ENCODE measurements at places on chromosomes 5 and 9.

DNA sequence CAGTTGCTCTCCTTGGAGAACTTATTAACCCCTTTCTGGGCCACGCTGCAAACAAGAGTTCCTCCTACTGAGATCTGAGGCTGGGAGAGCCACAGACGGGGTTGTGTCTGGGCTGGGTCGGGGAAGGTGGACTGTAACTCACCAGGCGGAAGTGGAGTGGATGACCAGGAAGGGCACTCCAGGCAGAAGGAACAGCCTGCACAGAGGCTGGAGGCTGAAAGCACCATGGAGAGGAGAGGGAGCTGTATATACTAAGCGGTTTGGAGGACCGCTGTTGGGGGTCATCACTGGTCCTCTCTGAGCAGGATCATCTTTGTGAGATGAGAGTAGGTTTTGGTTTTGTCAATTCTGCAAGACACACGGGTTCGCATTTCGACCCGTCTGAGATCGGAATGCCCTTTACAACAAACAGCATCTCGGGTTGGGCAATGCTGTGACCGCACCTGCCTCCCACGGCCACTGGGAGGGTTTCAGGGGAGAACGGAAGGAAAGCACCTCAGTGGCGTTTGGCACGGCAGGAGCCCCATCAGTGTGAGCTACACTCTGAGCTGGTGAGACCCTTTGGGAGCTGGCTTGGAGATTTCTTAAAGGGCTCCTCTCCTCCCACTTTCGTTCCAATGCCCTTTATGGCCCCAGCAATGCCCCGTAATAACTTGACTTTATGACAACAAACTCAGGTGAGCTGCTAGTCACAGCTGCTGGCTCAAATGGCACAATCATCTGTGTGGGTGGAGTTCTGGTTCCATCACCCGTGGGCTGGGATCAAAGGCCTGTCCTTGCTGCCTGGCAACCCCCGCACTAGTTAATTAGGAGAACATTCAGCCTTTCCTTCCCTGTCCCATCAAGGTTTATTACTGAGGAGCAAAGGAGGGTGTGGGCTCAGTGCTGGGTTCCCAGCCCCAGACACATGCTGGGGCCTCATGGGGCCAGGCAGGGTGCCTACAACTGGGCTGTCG lies 18.7 kb upstream of the NEURL1B start:
- no peak for DNase-seq

- no peak for DNase-seq
Observed at GRCh38 chr5:118561971-118562370, 426.4 kb downstream of the DTWD2 start.

- no peak for DNase-seq
Observed at GRCh38 chr9:34540827-34541226, 18.0 kb upstream of the ENHO start.

- DNase-seq: no peak
Observed at GRCh38 chr5:88374391-88374790, 105.7 kb upstream of the TMEM161B start.

- no peak for DNase-seq
Observed at GRCh38 chr5:147547730-147548129, 37.9 kb upstream of the DPYSL3 start.

DNA sequence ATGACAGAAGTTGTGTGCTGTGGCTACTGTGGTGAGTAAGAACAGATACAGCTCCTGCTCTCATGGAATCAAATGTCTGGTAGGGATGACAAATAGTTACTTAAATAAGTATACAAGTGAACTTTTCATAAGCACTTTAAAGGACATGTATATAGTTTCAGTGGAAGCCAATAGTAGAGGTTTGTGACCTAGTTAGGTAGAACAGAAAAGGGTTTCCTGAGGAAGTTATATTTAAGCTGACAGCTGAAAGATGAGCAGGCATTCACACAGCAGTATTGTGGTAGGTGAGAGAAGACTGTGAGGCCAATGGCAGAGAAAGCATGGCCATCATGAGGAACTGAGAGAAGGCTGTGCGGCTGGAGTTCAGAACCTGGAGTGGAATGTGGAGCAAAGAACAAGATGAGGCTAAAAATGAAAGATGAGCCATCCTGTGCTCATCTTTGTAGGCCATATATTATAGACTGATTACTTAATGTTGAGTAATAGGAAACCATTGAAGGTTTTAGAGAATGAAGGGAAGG lies 15.4 kb downstream of the FAM174A start:
- DNase-seq: no peak

DNA sequence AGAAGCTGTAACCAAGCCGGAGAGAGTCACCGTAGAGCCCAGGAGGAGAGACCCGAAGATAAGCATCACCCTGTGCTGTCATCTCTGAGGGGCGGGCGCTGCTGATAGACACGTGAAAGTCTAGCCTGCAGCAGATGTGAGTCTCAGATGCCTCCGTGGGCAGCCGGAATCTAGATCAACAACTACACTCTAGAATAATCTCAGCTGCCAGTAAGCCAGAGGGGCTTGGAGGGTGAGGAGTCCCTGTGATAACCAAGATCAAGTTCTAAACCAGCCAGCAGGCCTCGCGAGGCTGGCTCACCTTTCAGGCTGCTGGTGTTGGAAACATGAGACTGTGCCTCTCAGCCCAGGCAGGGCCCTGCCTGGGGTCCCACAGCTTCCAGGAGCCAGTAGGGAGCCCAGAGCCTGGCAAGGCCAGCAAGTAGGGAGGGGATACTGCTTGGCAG lies 54.1 kb downstream of the DAPK1 start:
- no peak for DNase-seq

DNA sequence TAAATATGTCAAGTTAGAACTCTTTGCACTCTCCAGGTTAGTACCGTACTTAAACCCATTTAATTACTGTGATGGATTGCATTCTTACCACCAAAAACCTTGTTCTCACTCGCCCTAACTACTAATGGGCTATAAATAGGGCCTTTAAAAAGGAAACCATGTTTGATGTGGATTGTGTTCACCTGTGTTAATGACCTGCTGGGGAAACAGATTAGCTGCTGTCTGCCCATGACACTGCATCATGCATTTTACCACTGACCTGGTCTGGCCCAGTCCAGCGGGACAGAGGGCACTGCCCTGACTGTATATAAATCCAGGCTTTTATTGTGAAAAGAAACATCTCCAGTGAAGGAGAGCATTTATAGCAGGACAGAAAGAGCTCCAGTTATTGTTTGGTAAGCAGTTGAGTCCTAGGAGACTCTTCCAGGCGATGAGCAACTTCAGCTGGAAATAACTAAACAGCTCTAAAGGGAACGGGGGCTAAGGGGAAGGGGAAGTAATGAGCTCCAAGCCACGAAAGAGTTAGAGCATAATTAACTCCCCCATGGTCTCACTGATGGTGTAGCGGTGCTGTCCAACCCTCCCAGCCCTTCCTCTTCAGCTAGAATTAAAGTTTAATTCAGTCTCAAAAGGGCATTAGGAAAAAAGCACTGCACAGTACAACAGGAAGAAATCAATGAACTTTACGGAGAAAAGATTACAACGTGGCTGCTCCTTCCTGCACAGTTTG lies 303.1 kb downstream of the ENC1 start:
- no peak for DNase-seq

DNA sequence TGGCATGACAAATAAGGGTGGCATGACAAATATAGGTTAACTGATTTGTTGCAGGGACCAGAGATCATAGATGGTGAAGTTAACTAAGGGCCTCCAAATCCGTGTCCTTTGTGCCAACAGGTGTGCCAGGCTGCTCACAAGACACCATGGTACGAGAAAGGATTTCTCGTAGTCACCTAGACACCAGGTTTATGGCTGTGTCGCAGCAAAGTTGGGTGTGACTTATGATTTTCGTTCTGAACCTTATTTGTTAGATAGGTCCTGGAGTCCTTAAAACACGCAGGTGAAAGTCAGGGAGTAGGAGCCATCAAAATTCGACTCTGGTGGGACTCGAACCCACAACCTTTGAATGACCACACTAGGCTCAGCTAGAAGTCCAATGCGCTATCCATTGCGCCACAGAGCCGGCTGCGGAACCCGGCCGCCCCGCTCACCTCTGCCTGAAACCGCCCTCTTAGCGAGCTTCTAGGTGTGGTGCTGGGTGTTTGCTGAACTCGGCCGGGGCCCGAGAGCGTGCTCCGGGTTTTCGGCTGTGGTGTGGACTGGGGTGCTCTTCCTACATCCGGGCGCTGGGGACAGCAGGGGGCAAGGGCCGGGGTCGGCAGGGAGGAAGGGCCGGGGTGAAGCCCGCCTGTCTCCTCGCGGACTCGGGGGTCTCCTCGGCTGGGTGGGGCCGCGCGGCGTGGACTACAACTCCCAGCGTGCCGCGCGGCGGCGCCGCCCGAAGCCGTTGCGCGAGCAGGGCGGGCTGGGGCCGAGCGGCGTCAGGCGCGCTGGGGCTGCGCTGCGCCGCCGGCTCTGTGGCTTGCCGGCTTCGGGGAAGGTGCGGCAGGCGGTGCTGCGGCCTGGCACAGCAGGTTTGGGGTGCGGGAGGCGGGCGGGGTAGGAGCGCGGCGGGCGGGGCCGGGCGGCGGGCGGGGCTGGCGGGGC lies at the start of gene SLC27A4:
Gene SLC27A4 (plus strand): TSS at position 767 of the 930 bp plus-strand sequence. CDS start 2,606 bp downstream, outside the sequence.
- DNase-seq: peak; percentile 69

GRCh38 chr5:112109331-112110007 lies 309.6 kb downstream of the EPB41L4A start:
- DNase-seq: no peak

DNA sequence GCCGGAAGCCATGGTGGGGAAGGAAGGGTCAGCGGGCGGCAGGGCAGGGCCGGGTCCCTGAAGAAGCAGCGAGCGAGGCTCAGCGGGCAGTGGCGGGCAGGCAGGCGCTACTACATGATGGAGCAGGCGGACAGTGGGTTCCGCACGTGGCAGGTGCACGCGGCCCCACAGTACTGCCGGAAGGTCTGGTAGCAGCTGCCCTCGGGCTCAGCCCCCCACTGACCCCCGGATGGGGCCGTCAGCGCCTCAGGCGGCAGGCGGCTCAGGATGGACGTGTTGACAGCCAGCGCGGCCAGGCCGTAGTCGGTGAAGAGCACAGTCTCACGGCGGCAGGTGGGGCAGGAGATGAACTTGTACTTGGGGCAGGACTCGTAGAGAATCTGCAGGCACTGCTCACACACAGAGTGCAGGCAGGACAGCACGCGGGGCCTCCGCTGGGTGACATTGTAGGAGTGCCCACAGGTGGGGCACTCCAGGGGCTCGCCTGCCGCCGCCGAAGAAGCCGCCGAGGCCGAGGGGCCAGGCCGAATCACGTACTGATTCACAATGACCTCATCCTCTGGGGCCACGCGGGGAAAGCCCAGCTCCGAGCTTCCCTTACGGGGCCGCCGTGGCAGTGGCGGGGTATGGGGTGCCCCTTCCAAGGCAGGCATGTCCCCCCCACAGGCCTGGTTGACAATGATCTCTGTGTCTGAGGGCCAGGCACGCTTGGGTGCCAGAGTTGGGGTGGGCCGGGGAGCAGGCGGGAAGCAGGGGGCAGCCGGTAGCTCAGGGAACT lies 1.5 kb downstream of the RNF208 start:
- no peak for DNase-seq

GRCh38 chr5:1815071-1815786 lies 14.0 kb downstream of the NDUFS6 start:
- DNase-seq: no peak

DNA sequence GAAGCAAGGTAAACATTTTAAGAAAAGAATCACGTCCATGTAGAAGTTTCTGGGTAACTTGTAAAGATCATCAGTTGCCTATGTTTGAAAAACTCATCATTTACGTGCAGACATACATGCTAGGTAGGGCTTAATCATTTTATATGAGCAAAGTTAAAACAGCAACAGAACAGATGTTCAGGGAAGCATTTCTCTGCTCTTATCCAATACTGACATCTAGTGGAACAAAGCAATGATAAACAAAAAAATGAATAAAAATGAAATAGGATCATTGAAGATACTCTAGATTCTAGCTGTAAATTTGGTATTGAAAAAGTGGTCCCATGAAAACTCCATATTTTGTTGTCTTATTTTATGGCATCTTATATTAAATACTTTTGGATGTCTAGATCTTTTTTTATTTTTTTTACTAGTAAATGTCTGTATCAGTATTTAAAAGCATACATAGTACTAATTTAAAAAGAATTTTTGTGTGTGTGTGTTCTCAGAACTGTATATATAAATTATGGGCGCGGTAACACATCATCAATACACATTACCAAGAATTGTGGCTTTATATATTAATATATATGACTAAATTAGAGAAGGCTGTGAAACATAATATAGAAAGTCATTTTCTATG lies 1050.2 kb downstream of the CDH12 start:
- no peak for DNase-seq

GRCh38 chr9:81915801-81916505 lies 12.3 kb upstream of the SPATA31D4 start:
- no peak for DNase-seq

GRCh38 chr5:107519900-107520354 lies 150.8 kb downstream of the EFNA5 start:
- DNase-seq: no peak

GRCh38 chr5:30041831-30042385 lies 1151.6 kb upstream of the CDH6 start:
- no peak for DNase-seq

GRCh38 chr5:179495906-179496455 lies 54.4 kb upstream of the RUFY1 start:
- no peak for DNase-seq

DNA sequence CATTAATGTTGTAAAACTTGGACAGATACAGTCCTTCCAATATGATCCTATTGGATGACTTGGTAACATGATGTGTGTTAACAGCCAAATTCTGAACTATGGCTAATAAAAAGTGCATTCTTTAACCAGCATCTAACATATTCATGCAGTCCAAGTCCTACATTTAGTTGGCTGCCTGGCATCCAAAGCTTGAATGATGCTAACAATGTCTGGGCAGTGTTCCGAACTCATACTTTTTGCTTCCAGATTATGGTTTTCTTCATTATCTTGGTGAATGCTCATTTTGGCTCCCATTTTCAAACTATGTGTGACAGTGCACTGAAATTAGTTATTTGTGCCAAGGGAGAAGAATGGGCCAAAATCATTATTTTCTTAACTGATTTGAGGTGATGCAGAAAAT lies 2.8 kb downstream of the FAM174A start:
- DNase-seq: no peak

DNA sequence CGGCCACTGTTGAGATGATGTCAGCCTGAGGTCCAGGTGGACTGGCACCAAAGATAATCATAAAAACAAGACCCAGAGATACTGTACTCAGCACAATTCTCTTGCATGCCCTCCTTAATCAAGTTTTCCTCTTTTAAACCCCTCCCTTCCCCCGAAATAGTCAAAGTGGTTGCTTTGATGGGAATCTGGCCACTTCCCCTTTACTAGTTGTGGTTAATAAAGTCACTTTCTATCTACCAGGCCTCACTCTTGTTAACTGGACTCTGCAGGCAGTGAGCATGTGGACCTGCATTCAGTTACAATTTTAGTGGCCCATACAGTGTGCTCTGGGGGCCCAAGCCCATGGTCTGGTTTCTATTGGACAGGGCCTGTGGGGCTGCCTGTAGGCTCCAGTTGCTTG lies 17.5 kb downstream of the FBP2 start:
- DNase-seq: no peak

GRCh38 chr9:125887172-125887571 lies 140.0 kb downstream of the PBX3 start:
- DNase-seq: no peak
